Memory B cell (primary cell): ENCODE measurements at places on chromosomes 5 and 9.
A peak's percentile ranks its signal among the peaks of the same experiment; 100 is the strongest.

- no peak for DNase-seq
Measured at GRCh38 chr5:116178925-116179324, 94.1 kb downstream of the COMMD10 start.

- no peak for DNase-seq
Measured at GRCh38 chr5:56383761-56384160, 150.6 kb upstream of the ANKRD55 start.

GRCh38 chr5:8213701-8214240 lies 344.8 kb downstream of the MTRR start:
- DNase-seq: no peak

GRCh38 chr5:14295610-14296009 lies 152.5 kb downstream of the TRIO start:
- no peak for DNase-seq

DNA sequence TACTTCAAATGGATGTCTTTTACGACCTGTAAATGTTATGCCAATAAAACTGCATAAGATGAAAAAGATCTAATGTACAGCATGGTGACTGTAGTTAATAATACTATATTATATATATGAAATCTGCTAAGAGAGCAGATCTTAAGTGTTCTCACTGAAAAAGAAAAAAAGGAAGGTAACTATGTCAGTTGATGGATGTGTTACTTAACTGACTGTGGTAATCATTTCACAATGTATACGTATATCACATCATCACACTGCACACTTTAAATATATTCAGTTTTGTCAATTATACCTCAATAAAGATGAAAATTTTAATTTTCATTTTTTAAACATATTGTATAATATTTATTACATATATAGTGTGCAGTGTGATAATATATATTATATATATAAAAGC lies 31.9 kb downstream of the THBS4 start:
- no peak for DNase-seq

DNA sequence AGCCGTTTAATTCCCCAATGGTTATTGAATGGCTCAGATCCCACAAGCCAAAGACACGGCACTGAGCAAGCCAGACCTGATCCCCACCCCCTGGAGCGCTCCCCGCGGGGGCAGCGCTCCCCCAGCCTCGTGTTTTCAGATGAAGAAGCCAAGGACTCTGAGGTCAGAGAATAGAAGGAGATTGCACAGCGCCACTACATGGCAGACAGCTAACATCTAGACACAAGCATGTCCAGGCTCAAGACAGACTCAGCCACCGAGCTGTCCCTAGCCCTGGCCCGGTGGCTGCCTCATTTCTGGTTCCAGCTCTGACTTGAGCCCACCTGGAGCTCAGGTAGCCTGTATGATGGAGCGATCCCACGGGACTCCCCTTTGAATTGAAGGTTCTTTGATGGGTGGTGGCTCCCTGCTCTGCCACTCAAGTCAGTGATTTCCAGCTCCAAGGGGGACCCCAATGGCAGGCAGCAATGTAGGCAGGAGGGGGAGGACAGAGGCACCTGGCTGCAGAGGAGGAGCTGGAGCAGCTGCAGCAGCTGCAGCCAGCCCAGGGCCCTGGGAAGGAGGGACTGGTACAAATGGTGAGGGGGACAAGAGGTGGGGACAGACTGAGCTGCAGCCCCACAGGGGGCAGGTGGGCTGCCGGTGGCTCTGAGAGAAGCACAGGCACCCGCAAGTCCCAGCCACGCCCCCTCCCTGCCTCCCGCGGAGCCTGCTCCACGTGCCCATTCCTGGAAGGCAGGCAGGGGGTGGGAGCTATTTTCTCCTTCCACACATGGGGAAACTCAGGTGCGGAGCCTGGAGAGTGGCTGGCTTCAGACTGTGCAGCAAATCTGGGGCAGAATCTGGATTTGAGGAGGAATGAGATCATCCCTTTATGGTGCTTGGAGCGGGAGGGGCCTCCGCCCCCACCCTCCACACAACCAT lies 40.2 kb downstream of the NTNG2 start:
- DNase-seq: no peak

- no peak for DNase-seq
Measured at GRCh38 chr9:136198605-136199083, 6.3 kb downstream of the LHX3 start.

DNA sequence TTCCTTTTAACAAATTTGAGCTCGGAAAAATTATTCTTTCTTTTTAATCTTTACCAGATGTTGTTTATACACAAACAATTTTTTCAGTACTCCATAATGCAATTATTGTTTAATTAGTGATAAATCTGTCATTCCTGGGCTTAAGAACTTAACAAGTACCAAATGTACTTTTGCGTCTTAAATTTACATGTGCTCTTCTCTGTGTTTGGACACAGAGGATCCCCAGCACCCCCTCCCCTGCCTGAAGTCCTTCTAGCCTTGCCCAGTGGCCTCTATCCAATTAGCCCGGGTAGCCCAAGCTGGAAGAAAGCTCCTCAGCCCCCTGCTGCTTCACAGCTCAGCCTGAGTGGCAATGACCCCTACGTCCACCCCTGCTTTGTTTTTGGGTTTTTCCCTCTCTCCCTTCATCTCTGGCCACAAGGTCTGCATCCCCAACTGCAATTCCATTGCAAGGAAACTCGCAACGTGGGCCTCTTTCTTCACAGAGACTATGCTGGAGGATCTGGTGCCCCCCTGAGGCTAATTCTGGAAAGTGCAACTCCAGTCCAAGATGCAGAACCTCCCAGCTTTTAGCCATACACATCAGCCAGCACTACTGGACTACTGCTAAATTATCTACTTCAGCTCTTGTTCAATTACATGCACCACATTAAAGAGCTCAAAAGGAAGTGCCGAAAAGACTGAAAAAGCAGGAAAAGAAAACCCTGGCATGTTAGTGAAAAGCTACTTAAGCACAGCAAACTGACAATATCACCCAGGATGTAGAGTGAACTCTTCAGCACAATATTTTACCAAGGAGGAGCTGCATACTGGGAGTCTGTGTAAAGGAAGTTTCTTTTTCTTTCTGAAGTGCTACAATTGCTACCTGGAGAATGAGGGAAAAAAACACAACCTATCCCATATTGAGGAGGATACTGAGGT lies 186.2 kb downstream of the FANCC start:
- DNase-seq: peak; percentile 46

GRCh38 chr9:136049491-136050265 lies 45.4 kb downstream of the NACC2 start:
- DNase-seq: no peak

DNA sequence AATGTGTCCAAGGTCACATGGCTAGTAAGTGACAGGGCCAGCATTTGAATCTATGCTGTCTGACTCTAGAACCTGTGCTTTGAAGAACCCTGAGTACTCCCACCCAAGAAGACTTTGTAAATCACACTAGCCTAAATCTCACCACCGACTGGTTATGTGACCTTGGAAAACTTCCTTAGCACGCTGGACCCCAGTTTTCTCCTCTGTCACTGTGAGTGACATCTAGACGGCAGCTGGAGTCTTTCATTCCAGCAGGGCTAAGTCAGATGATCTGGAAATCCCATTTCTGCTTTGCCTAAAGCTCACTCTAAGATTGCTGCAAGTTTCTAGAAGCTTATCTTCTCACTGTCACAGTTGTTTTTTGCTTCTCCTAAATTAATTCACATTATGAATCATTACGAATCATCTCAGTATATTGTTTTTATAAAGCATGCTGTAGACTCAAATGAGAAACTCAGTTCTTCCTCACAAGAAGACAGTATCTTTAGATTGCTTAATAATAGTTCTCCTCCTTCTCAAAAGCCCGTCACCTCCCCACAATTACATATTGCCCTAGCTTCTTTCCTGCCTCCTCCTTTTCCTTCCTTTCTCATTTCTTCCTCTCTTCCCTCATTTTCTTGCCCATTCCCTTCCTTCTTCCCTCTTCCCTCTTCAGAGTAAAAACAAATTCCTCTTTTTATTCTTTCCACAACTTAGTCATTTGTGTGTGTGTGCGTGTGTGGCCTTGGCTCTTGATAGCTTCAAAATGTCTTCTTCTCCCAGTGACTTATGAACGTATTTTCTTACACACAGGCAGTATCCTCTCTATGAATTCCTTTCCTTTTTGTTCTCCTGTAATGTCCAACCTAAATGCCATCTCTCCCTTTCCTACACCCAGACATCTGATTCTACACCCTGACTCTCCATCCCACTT lies 16.8 kb downstream of the ALDOB start:
- DNase-seq: no peak

- DNase-seq: no peak
Measured at GRCh38 chr9:2493109-2493508, 128.5 kb upstream of the VLDLR start.

- DNase-seq: no peak
Measured at GRCh38 chr5:122908662-122909061, 63.2 kb downstream of the SNX24 start.

DNA sequence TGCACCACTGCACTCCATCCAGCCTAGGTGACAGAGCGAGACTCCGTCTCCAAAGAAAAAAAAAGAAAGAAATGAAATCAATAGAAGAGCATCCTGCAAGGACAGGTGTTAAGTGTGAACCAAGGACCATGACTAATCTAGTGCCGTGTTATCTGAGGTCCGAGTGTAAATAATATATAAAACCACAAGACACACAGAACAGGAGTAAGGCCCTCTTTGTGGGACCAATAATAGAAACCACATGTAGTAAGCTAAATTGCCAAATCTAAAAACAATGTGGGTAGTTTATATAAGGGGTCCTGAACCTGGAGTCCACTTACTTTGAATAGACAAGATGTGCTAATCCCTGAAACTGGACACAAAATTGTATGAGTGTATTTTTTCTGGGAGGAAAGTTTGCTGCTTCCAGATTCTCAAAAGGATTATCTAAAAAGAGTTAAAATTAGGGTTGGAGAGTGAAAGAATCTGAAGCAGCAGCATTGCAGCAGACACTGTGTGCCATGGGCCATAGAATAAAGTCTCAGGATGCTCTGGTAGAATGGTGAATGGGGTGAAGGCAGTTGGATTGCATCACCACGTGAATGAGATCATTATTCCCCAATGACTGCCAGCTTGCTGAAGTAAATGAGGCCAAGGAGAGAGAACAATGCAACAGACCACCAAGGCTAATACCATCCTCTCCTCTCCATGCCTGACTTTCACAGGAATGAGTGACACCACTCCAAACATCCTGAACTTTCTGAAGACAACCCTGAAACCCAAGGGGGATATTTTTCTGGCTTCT lies 222.7 kb downstream of the DCP2 start:
- DNase-seq: no peak

GRCh38 chr9:114935119-114935518 lies 4.7 kb upstream of the TNFSF8 start:
- no peak for DNase-seq

- no peak for DNase-seq
Measured at GRCh38 chr9:131727795-131728545, 11.9 kb downstream of the RAPGEF1 start.
